A549 treated with ZK216348 at 1 μM for 4 hours (cell line): ENCODE measurements at places on chromosomes 7 and 10. TPM values are rescaled to one million over a fixed set of nuclear protein-coding genes. Genes with fewer than 3 reads are reported as not detected.

The CYP26C1 gene
- total RNA-seq = not detected in 5 replicates

The PCLO gene
- total RNA-seq = 0.85 to 1.6 TPM (median 1.1 TPM) in 5 replicates

The MKX gene
- not detected in 5 replicates for total RNA-seq

The ENTPD1 gene
- 0.05 to 0.17 TPM in 2 of 5 replicates, not detected in the others for total RNA-seq

The HOXA10 gene
- total RNA-seq = 7.3 to 8.9 TPM (median 7.7 TPM) in 5 replicates

The TMEM213 gene
- total RNA-seq = not detected in 5 replicates

The SH3PXD2A gene
- 0.97 to 2.3 TPM (median 1.6 TPM) in 5 replicates for total RNA-seq

The GPR85 gene
- total RNA-seq = not detected in 5 replicates

The CDH23 gene
- total RNA-seq = 1.4 to 3.9 TPM (median 2.5 TPM) in 5 replicates

The CEP55 gene
- 51.3 to 104 TPM (median 66.1 TPM) in 5 replicates for total RNA-seq

The SEMA3D gene
- 0.13 TPM in 1 of 5 replicates, not detected in the others for total RNA-seq

The HTR5A gene
- total RNA-seq = not detected in 5 replicates

The UNCX gene
- total RNA-seq = 0.21 TPM in 1 of 5 replicates, not detected in the others

The VOPP1 gene
- 76.7 to 95.2 TPM (median 90.5 TPM) in 5 replicates for total RNA-seq

The NCF1 gene
- 0.28 TPM in 1 of 5 replicates, not detected in the others for total RNA-seq

The BICC1 gene
- total RNA-seq = 14.9 to 23.2 TPM (median 20.5 TPM) in 5 replicates

The HABP2 gene
- total RNA-seq = 0.07 to 0.12 TPM (median 0.09 TPM) in 4 of 5 replicates, not detected in the other

The TAS2R3 gene
- not detected in 5 replicates for total RNA-seq

The LRGUK gene
- 0.18 to 0.73 TPM (median 0.36 TPM) in 5 replicates for total RNA-seq

The ABCB4 gene
- total RNA-seq = not detected in 5 replicates

The TMEM225B gene
- total RNA-seq = 0.75 to 1.4 TPM (median 0.92 TPM) in 5 replicates

The GIMAP4 gene
- not detected in 5 replicates for total RNA-seq

The ACTL6B gene
- not detected in 5 replicates for total RNA-seq

The ASCC1 gene
- 33.2 to 43.1 TPM (median 36.1 TPM) in 5 replicates for total RNA-seq

The MSS51 gene
- total RNA-seq = 0.40 to 0.65 TPM (median 0.62 TPM) in 5 replicates

The FGFBP3 gene
- 1.7 to 3.2 TPM (median 2.5 TPM) in 5 replicates for total RNA-seq

The PODXL gene
- total RNA-seq = 31.3 to 59.3 TPM (median 41.8 TPM) in 5 replicates

The PON2 gene
- total RNA-seq = 266 to 375 TPM (median 346 TPM) in 5 replicates

The PAX4 gene
- not detected in 5 replicates for total RNA-seq

The PDGFA gene
- total RNA-seq = 27.8 to 37.6 TPM (median 31.2 TPM) in 5 replicates

The ASB13 gene
- total RNA-seq = 18.2 to 24.5 TPM (median 21.1 TPM) in 5 replicates
